ENCODE measurements at places on chromosomes 5 and 9.

- DNase-seq, result no peak
Observed at GRCh38 chr5:135216471-135217343, 182.3 kb downstream of the MACROH2A1 start.

DNA sequence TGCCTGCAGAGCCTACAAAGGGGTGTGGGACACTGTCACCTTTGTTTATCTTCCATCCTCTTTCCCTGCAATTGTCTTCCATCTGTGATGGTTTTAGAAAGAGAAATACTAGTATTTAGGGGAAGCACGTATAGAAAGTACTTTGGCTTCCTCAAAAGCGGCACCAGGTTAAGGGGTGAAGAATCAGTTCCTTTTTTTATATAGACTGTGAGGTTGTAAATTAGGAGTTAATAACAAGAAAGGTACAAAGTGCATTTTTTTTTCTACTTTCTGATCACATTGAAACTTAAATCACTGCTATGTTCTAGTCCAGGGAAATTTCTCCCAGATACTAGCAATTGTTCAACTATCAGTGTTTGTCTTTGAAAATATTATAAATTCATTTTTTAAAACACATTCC is 219.3 kb downstream of the CEMIP2 start:
- DNase-seq, result no peak

GRCh38 chr5:86337667-86338460 is 279.9 kb upstream of the COX7C start:
- no peak for DNase-seq

DNA sequence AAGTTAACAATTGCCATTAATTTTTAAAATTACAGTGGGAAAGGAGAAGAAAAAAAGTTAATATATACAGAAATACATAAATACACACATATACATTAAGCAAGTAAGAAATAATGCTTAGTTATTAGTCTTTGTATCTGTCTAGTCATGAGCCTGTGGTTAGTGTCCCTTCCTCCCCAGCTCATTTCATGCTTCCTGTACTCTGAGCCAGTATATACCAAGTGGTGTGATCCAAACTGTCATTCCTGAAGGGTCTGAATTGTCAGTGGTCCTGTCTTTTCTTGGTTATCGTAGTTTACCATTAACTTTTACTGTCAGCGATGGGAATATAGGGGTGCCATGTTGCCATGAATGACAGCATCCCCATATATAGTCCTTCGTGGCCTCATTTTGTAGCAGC is 24.2 kb upstream of the STOM start:
- no peak for DNase-seq

GRCh38 chr9:137148661-137149060 is 9.7 kb downstream of the GRIN1 start:
- DNase-seq, result no peak

- DNase-seq, result peak; percentile 99
Observed at GRCh38 chr5:96226941-96227552, 206.0 kb downstream of the PCSK1 start.

- no peak for DNase-seq
Observed at GRCh38 chr5:140054086-140054689, 11.1 kb upstream of the NRG2 start.

GRCh38 chr5:124433170-124433569 is 313.3 kb downstream of the ZNF608 start:
- DNase-seq, result no peak

DNA sequence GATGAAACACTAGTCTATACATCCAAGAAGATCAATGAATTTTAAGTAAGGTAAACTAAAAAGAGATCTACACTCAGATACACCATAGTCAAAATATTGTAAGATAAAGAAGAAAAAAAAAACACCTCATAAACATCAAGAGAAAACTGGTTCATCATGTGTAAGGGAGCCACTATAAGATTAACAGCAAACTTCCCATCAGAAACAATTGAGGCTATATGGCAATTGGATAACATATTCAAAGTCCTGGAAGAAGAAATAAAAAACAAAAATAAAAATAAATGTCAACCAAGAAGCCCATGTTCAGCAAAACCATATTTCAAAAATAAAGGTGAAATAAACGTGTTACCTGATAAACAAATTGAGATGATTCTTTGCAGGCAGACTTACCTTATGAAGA is 3.6 kb downstream of the OR13C8 start:
- DNase-seq, result no peak

- no peak for DNase-seq
Observed at GRCh38 chr9:70046274-70047070, 2.8 kb downstream of the MAMDC2 start.

GRCh38 chr5:154287136-154287535 is 96.6 kb downstream of the GALNT10 start:
- peak; percentile 89 for DNase-seq

GRCh38 chr9:136566901-136567300 is 21.1 kb upstream of the NOTCH1 start:
- no peak for DNase-seq

DNA sequence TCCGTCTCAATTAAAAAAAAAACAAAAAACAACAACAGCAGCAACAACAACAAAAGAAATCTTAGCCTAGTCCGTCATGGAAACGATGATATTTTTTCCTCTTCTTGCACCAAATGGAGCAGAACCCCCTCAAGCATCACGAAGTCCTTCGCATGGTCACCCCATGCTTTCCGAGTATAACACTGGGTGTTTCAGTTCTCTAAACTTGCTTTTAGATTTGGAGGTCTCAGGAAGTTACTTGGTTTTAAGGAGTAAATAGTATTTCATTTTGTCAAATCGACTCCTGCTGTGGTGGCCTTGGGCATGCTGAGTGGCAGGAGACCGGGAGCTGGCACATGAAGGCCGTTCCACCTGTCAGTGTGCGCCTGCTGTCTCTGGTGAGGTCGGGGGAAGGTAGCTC is 118.5 kb upstream of the CACNA1B start:
- no peak for DNase-seq

- DNase-seq, result peak; percentile 15
Observed at GRCh38 chr5:164306662-164307061, 801.2 kb downstream of the MAT2B start.

GRCh38 chr5:55820488-55820887 is 30.7 kb upstream of the IL31RA start:
- DNase-seq, result peak; percentile 20

DNA sequence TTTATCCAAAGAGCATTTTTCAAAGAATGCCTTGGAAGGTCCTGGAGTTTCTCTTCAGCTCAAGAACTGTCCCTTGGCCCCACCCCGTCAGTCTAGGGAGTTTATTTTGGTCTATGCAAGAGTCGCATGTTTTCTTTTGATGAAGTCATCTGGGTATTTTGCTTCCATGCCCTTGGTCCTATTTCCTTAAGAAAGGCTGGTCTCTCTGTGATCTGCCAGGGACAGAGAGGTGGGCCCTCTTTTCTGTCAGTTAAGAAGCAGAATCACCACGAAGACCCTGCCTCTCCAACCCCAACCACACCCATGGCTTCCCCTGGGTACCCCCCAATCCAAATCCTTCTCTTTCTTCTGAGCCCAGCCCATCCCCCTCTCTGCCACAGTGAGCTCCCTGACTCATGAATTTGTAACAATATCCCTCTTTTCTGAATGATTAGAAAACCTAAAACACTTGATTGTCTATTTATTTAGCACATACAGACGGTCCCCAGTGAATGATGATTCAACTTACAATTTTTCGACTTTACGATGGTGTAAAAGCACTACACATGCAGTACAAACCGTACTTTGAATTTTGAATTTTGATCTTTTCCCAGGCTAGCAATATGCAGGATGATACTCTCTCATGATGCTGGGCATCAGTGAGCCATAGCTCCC is 163.5 kb upstream of the ADRA1B start:
- peak; percentile 63 for DNase-seq

Data from fibroblast of skin of scalp (primary cell).